ENCODE measurements at places on chromosomes 1 and 21.
A peak's percentile ranks its signal among the peaks of the same experiment; 100 is the strongest.

DNA sequence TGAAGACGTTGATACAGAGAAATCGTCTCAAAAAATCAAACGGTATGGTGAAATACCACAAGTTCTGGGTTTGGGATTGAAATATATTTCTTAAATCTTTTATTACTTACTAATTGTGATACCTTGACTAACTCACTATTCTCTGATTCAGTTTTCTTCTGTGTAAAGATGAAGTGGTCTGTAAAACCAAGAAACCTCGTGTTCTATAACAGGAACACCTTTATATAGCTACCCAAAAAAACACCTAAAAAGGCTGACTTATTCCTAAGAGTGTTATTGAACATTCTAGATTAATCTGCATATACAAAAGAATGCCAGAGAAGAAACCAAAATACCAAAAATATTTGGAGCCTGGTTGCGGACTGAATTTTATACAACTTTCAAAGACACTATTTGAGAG is 721 bp downstream of the LRRIQ3 start:
- H3K27me3 ChIP-seq: no peaks in the 10 kb centered on the region
- peak overlapping the region; percentile 95 for H3K27ac ChIP-seq
- peaks cover 32% of the 10 kb centered on the region for H3K4me1 ChIP-seq
- DNase-seq: no peak
- H3K4me3 ChIP-seq: peak overlapping the region; percentile 92

- no peaks in the 10 kb centered on the region for H3K36me3 ChIP-seq
- no peak overlapping the region for H3K4me3 ChIP-seq
- no peak overlapping the region for H3K27ac ChIP-seq
- H3K4me1 ChIP-seq: no peaks in the 10 kb centered on the region
- DNase-seq: no peak
Observed at GRCh38 chr1:214957330-214958137, 125.0 kb upstream of the KCNK2 start.

DNA sequence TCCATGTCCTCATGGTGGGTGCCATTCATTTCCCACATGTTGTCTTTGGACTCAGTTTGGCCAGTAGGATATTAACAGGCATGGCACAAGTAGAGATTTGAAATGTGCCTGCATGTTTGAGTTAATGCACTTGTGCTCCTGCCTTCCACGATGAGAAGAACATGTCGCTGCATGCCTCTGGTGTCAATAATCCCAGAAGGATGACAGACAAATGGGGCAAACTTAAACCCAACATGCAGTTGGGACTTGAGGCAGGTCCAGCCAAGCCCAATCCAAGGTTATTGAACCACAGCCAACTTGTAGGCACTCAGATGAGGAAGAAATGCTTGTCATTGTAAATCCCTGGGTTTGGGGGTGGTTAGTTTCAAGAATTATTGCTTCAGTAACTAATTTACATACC is 174.6 kb downstream of the TRIM33 start:
- no peak overlapping the region for H3K4me3 ChIP-seq
- no peak overlapping the region for H3K27ac ChIP-seq
- no peaks in the 10 kb centered on the region for H3K27me3 ChIP-seq
- DNase-seq: no peak
- no peaks in the 10 kb centered on the region for H3K36me3 ChIP-seq

GRCh38 chr1:114320586-114320985 is 166.9 kb upstream of the SYT6 start:
- no peaks in the 10 kb centered on the region for H3K27me3 ChIP-seq
- no peak overlapping the region for H3K4me3 ChIP-seq
- H3K27ac ChIP-seq: no peak overlapping the region
- no peak for DNase-seq
- H3K36me3 ChIP-seq: no peaks in the 10 kb centered on the region

- H3K36me3 ChIP-seq: no peaks in the 10 kb centered on the region
- no peak overlapping the region for H3K4me3 ChIP-seq
Observed at GRCh38 chr1:58006421-58007046, 540.0 kb downstream of the OMA1 start.

DNA sequence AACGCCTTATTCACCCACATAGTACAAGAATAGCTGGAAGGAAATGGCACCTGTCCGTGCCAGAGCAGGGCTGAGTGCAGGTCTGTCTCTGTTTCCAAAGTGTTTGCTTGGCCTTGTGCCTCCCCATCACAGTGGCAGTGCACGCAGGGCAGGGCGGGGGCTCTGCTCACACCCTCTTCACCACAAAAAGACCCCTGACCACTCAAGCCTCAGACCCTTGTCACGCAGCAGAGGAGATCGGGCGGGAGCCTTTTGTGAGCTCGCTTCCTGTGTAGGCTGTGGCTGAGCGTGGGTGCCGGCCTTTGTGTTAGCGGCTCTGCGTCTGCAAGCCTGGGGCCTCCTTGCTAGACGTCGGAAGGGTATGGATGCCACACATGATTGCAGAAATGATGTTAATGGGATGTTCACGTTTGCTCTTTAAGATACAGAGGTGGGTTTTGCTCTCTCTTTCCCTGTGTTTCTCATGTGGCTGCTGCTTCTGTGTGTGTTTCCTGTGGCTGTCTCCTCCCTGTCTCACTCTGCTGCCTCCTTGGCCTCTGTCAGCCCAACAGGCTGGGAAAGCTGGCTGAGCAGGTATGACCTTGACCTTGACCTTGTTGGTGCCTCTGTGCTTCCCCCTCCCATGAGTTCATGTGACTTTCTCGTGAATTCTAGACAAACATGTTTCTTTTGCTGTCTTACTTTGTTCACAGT is 45.4 kb downstream of the S100B start:
- peak; percentile 81 for DNase-seq
- peak overlapping the region; percentile 94 for H3K27ac ChIP-seq
- H3K36me3 ChIP-seq: peaks cover 86% of the 10 kb centered on the region
- peaks cover 81% of the 10 kb centered on the region for H3K4me1 ChIP-seq
- peak overlapping the region; percentile 67 for H3K4me3 ChIP-seq
